T-cell (primary cell): ENCODE measurements at places on chromosomes 12 and 14.

GRCh38 chr12:106062693-106063092, 76.1 kb downstream of the NUAK1 start:
- peaks cover 7% of the 10 kb centered on the region for H3K27me3 ChIP-seq
- no peaks in the 10 kb centered on the region for H3K36me3 ChIP-seq
- H3K4me1 ChIP-seq: no peaks in the 10 kb centered on the region
- H3K27ac ChIP-seq: no peak overlapping the region
- no peak overlapping the region for H3K4me3 ChIP-seq
- DNase-seq: no peak

DNA sequence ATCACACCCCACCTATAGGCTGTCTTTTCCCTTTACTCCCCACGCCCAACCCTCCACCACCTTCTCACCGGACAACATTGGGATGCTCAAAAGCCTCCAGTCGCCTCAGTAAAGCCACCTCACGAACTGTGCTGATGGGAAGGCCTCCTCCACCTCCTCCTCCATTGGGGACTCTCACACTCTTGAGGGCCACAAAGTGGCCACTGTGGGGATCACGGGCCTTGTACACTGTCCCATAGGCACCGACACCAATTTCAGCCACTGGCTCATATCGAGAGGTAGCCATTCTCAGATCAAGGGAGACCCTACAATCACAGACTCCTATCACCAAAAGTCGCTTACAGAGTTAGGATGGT, 700 bp downstream of the CDK4 start:
- peaks cover 51% of the 10 kb centered on the region for H3K4me1 ChIP-seq
- no peak for DNase-seq
- no peaks in the 10 kb centered on the region for H3K27me3 ChIP-seq
- peak overlapping the region; percentile 82 for H3K4me3 ChIP-seq
- H3K27ac ChIP-seq: peak overlapping the region; percentile 72

- no peak for DNase-seq
- H3K4me3 ChIP-seq: no peak overlapping the region
- no peaks in the 10 kb centered on the region for H3K27me3 ChIP-seq
Observed at GRCh38 chr14:83714151-83714550, 1815.8 kb upstream of the FLRT2 start.

DNA sequence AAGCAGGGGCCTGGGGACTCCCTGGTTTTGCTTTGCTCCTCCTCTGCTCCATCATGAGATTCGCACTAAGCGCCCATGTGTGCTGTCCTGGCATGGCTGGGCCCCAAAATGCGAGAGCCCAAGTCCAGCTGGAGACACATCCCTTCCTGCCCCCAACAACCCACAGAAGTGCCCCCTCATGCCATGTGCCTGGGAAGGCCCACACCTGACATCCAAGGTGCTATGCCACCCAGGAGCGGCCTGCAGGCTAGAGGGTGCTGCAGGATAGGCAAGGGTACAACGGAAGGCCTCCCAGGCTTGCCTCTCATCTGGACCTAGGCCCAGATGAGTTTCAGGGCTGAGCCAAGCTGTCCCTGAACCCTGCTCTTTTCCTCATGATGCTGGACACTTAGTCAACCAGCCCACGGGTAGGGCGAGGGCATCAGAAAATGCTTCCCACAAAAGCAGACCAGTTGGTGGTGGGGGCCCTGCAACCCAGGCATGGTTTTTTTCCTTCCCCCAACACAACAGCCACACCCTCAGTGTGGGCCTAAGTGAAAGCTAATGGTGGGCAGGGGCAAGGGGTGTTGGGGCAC, 13.2 kb upstream of the KRT80 start:
- no peaks in the 10 kb centered on the region for H3K4me1 ChIP-seq
- peaks cover 52% of the 10 kb centered on the region for H3K27me3 ChIP-seq
- H3K4me3 ChIP-seq: no peak overlapping the region
- no peaks in the 10 kb centered on the region for H3K36me3 ChIP-seq
- no peak for DNase-seq

GRCh38 chr12:131042834-131043245, 89.1 kb downstream of the ADGRD1 start:
- no peak overlapping the region for H3K27ac ChIP-seq
- no peaks in the 10 kb centered on the region for H3K4me1 ChIP-seq
- no peaks in the 10 kb centered on the region for H3K36me3 ChIP-seq
- no peaks in the 10 kb centered on the region for H3K27me3 ChIP-seq

GRCh38 chr12:74129702-74130101, 407.9 kb upstream of the ATXN7L3B start:
- DNase-seq: no peak
- no peaks in the 10 kb centered on the region for H3K4me1 ChIP-seq
- H3K27me3 ChIP-seq: no peaks in the 10 kb centered on the region
- H3K4me3 ChIP-seq: no peak overlapping the region
- H3K36me3 ChIP-seq: no peaks in the 10 kb centered on the region

GRCh38 chr14:93333631-93334103, 831 bp upstream of the BTBD7 start:
- H3K27me3 ChIP-seq: no peaks in the 10 kb centered on the region
- H3K4me1 ChIP-seq: peaks cover 19% of the 10 kb centered on the region
- peak overlapping the region; percentile 79 for H3K27ac ChIP-seq

- no peaks in the 10 kb centered on the region for H3K4me1 ChIP-seq
- H3K36me3 ChIP-seq: no peaks in the 10 kb centered on the region
- H3K4me3 ChIP-seq: no peak overlapping the region
- no peaks in the 10 kb centered on the region for H3K27me3 ChIP-seq
- no peak overlapping the region for H3K27ac ChIP-seq
- no peak for DNase-seq
Observed at GRCh38 chr12:77584860-77585259, 245.8 kb upstream of the NAV3 start.

DNA sequence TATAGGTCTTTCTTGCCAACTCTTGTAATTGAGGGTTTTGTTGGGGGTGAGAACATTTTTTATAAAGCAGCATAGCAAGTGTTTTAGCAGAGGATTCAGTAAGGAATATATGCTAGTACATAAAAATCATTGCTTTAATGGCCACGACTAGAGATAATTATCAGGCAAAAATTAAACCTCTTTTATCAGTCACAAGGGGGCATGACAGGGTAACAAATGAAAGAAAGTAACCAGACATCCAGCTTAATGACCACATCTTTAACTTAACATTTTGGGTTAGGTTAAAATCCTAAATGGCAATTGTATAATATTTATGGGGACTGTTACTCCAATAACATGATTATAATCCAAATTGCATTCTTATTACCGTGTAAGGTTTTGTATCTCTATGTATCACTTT, 119.6 kb downstream of the LRRIQ1 start:
- H3K27me3 ChIP-seq: no peaks in the 10 kb centered on the region
- H3K4me1 ChIP-seq: no peaks in the 10 kb centered on the region
- DNase-seq: no peak
- no peak overlapping the region for H3K4me3 ChIP-seq
- no peak overlapping the region for H3K27ac ChIP-seq

- no peak overlapping the region for H3K27ac ChIP-seq
- no peaks in the 10 kb centered on the region for H3K36me3 ChIP-seq
- no peak for DNase-seq
- no peaks in the 10 kb centered on the region for H3K4me1 ChIP-seq
Observed at GRCh38 chr14:94707494-94707893, 62.4 kb downstream of the GSC start.

DNA sequence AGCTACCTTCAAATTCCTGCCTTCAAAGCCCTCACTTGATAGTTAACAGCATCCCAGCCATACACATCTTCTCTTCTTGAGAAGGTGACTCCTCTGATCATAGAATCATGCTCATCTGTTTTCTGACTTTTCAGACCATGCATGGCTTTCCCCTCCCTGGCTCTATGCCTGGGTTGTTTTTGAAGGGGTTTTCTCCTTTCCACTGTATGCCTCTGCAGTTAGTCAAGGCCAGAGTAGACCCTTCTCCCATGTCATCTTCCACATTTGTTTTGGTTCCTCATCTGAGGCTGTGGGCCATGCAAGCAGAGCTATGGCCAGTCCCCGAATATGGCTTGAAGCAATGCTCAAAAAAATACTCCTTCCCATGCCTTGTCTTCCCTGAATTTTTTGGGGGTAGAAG, 14.3 kb upstream of the MCRS1 start:
- H3K27me3 ChIP-seq: no peaks in the 10 kb centered on the region
- H3K4me3 ChIP-seq: no peak overlapping the region
- no peaks in the 10 kb centered on the region for H3K4me1 ChIP-seq
- no peak for DNase-seq
- H3K36me3 ChIP-seq: peaks cover 6% of the 10 kb centered on the region
- no peak overlapping the region for H3K27ac ChIP-seq

DNA sequence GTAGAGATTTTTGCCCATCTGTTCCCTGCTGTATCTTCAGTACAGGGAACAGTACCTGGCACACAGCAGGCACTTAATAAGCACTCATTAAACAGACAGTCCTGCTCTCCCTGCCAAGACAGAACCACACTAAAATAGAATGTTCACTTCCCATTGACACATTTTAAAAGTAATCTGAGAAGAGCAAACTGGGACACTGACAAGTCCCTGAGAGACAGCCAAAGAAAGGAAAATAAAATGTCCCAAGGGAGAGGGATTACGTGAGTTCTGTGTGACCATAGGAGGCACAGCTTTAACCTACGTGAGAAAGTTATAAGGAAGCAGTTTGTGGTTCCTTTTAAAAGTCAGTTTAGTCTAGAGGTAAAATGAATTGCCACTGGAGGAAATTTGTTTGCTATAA, 43.9 kb upstream of the SYCP3 start:
- no peak overlapping the region for H3K4me3 ChIP-seq
- H3K27me3 ChIP-seq: no peaks in the 10 kb centered on the region
- no peak for DNase-seq
- no peaks in the 10 kb centered on the region for H3K4me1 ChIP-seq
- H3K36me3 ChIP-seq: peaks cover 5% of the 10 kb centered on the region

- no peaks in the 10 kb centered on the region for H3K4me1 ChIP-seq
- no peaks in the 10 kb centered on the region for H3K27me3 ChIP-seq
- H3K4me3 ChIP-seq: no peak overlapping the region
- no peaks in the 10 kb centered on the region for H3K36me3 ChIP-seq
Observed at GRCh38 chr14:32427726-32428528, 98.8 kb downstream of the AKAP6 start.

DNA sequence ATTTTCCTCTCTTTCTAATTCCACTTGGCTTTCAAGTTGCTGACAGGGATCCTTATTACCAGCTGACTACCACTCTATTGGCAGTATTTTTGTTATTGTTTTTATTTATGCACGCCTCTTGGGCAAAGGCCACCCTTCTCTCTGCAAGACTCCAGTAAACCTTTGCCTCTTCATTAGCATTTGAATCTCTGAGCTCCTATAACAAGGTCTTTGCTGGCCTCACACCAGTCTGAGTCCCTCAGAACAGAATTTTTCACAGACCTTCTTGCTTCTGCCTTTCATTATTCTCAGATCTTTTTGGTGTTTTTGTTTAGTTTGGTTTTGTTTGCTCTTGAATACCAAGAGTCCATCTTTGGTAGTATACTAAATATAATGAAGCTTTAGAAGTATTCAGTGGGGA, 145.9 kb downstream of the PDZRN4 start:
- no peak overlapping the region for H3K4me3 ChIP-seq
- H3K27me3 ChIP-seq: no peaks in the 10 kb centered on the region
- no peaks in the 10 kb centered on the region for H3K4me1 ChIP-seq
- H3K36me3 ChIP-seq: no peaks in the 10 kb centered on the region

DNA sequence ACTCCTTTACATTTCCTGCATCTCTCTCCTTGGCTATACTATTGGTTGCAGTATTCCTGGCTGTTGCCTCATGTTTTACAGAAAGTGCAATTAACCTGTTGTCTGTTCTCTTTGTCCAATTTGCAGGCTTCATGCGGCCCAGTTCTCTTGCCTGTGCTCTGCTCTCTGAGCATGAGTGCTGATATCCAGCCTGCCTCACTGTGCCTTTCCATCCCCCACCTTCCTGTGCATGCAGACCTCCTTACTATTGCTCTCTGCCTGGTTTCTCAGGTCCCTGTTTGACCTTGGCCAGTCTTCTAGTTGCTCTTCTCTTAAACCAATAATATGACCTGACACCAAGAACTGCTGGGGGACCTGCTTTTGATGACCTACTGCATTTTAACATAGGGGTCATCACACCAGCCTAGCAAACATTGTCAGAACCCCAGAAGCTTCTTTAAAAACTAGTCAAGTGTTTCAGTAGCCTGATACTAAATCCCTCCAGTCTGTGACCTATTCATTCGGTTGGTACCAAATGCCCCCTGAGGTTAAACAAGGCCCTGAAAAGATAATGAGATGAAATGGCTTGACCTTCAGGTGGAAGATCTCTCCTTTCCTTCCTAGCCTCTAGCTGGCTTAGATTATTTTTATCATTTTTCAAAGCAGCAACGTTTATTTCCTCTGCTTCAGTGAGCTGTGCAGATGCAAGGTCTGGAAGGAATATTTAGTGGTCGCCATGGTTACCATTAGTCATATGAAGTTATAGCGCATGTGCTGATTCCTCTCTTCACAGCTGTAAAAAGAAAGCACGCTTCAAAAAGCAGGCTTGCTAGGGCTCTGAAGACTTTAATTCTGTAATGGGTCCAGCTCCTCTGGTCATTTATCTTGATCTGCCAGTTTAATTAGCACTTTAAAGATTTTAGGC, 216.5 kb downstream of the PHLDA1 start:
- no peaks in the 10 kb centered on the region for H3K4me1 ChIP-seq
- peak overlapping the region; percentile 30 for H3K27ac ChIP-seq
- no peaks in the 10 kb centered on the region for H3K36me3 ChIP-seq
- H3K4me3 ChIP-seq: no peak overlapping the region

DNA sequence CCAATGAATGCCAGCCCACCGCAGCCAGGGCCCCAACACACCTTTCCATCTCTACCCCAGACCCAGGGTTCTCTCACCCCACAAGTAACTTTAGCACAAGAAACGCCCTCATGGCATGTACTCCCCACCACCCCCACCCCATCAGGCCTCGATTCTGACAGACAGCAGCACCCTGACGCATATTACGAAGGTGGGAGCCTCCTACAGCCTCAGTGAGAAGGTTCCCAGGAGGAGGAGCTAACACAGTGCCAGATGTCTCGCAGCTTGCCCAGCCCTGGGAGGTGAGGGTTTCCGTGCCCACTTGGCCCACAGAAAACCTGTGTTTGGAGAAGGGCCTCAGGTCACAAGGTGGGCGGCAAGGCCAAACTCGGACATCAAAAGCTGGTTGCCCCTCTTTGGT, 32.4 kb downstream of the CCDC88C start:
- no peak for DNase-seq
- peak overlapping the region; percentile 42 for H3K27ac ChIP-seq
- H3K4me3 ChIP-seq: no peak overlapping the region
- peaks cover 7% of the 10 kb centered on the region for H3K36me3 ChIP-seq
- peaks cover 27% of the 10 kb centered on the region for H3K4me1 ChIP-seq

DNA sequence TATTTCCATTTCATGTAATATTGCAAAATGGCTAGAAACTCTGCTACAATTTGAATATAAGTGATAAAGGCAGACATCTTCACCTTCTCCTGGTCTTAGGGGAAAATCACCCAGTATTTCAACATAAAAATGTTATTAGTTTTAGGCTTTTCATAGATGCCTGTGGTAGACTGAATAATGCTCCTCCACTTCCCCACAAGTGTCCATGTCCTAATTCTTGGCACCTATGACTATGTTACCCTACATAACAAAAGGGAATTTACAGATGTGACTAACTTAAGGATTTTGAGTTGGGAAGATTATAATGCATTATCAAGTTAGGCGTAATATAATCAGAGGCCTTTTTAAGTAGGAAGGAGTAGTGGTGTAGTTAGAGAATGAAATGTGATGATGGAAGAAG, 196.4 kb downstream of the TMTC3 start:
- H3K4me3 ChIP-seq: no peak overlapping the region
- H3K27me3 ChIP-seq: no peaks in the 10 kb centered on the region
- H3K4me1 ChIP-seq: no peaks in the 10 kb centered on the region
- no peaks in the 10 kb centered on the region for H3K36me3 ChIP-seq

GRCh38 chr14:45947830-45948229, 694.8 kb upstream of the MIS18BP1 start:
- no peaks in the 10 kb centered on the region for H3K4me1 ChIP-seq
- no peaks in the 10 kb centered on the region for H3K36me3 ChIP-seq
- no peaks in the 10 kb centered on the region for H3K27me3 ChIP-seq
- no peak overlapping the region for H3K4me3 ChIP-seq
- no peak overlapping the region for H3K27ac ChIP-seq
